ENCODE measurements at places on chromosomes 6 and 20. TPM values are rescaled to one million over a fixed set of nuclear protein-coding genes. Genes with fewer than 3 reads are reported as not detected.

Gene MMS22L
- 7.4 TPM for total RNA-seq

Gene CCN2
- 176 TPM for total RNA-seq

Gene CALHM5
- total RNA-seq: 6.1 TPM

Gene ZSCAN23
- 7.4 TPM for total RNA-seq

Gene ZNF217
- total RNA-seq: 17.2 TPM

Gene SMPDL3A
- 24.1 TPM for total RNA-seq

Gene PRDM13
- total RNA-seq: not detected

Gene SLC29A1
- total RNA-seq: 11.9 TPM

Gene BHLHE23
- total RNA-seq: not detected

Gene HLA-DQB1
- total RNA-seq: not detected

Gene SPTLC3
- total RNA-seq: 4.0 TPM

Gene TRIM39
- total RNA-seq: 9.5 TPM

Gene OLIG3
- total RNA-seq: not detected

Gene TSBP1
- total RNA-seq: not detected

Gene RAB32
- total RNA-seq: 81.6 TPM

Gene ZBTB12
- total RNA-seq: 3.6 TPM

Gene OR2J3
- total RNA-seq: not detected

Gene TP53TG5
- total RNA-seq: not detected

Gene KCNQ5
- 5.0 TPM for total RNA-seq

Gene FERMT1
- 10.9 TPM for total RNA-seq

Gene SLC18B1
- 4.1 TPM for total RNA-seq

Gene CRISP3
- total RNA-seq: not detected

Gene ISM1
- not detected for total RNA-seq

Gene SRSF12
- 0.14 TPM for total RNA-seq

Gene INSM1
- total RNA-seq: not detected

Gene IL17A
- total RNA-seq: not detected

Gene OR2H2
- total RNA-seq: not detected

Gene SLC35F1
- not detected for total RNA-seq

Gene TPBG
- total RNA-seq: 52.9 TPM

Gene TRIM40
- not detected for total RNA-seq

Gene PHACTR1
- total RNA-seq: 0.51 TPM

Gene SLC17A3
- not detected for total RNA-seq

Gene SOX4
- total RNA-seq: 18.6 TPM

Gene WFDC10B
- total RNA-seq: not detected

Gene BEND6
- total RNA-seq: 14.3 TPM

Gene EGFL8
- total RNA-seq: 1.4 TPM

Gene TCF19
- total RNA-seq: 8.6 TPM

Gene PACSIN1
- total RNA-seq: not detected

Gene SLC4A11
- 1.2 TPM for total RNA-seq

Gene NRN1
- total RNA-seq: 0.30 TPM

Gene MOXD1
- total RNA-seq: 118 TPM

Gene PXDC1
- 61.4 TPM for total RNA-seq

Gene CST4
- total RNA-seq: not detected

Gene COL11A2
- total RNA-seq: 0.37 TPM

Gene NKAPL
- total RNA-seq: 1.9 TPM

Gene KATNA1
- total RNA-seq: 32.5 TPM

Gene GMPR
- total RNA-seq: 7.1 TPM

Gene TMEM181
- total RNA-seq: 70.3 TPM

Gene TRAPPC3L
- total RNA-seq: not detected

Gene MRAP2
- total RNA-seq: 0.59 TPM

Gene RIPOR3
- total RNA-seq: 1.2 TPM

Gene KCNK5
- total RNA-seq: not detected
